ENCODE measurements at places on chromosomes 5 and 9. TPM values are rescaled to one million over a fixed set of nuclear protein-coding genes. Genes with fewer than 3 reads are reported as not detected.
A peak's percentile ranks its signal among the peaks of the same experiment; 100 is the strongest.

VCAN gene
- total RNA-seq: 543 TPM

SOX30 gene
- under 0.01 TPM for total RNA-seq

TRIM36 gene
- total RNA-seq: 0.36 TPM

ANKRD31 gene
- total RNA-seq: 0.29 TPM

DAPK1 gene
- 42.7 TPM for total RNA-seq

MED22 gene
- total RNA-seq: 14.5 TPM

KCNMB1 gene
- under 0.01 TPM for total RNA-seq

INSL6 gene
- total RNA-seq: not detected

DNA sequence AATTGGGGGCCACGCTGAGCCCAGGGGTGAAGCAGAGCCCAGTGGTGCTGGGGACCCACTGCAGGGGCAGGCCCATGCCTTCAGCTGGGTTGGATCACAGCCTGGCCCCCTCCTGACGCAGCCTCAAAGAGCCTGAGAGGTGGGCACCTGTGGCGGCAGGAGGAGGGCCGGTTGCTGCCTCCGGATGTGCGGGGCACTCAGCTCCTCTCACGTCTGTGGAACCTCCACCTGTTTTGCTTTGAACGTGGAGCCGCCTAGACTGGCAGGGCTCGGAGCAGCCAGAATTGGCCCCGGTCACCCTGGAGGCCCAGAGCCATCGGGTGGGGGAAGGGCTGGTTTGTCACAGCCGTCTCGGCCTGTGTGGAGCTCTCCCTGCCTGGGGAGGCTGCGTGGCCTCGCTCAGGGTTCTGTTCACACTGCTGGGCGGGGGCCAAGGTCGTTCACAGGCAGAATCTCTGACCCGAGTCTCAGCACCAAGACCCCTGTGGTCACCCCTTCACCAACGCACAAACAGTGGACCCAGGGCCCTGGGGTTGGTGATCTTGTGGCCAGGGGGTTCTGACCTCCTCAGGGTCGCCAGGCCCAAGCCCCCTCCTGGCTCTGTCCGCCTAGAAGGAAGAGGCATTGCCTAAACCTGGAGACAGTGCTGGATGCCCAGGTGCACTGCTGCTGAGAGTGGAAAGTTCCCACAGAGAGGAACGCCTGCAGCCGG, 9.2 kb upstream of the SLC9A3 start:
- peaks cover 43% of the 10 kb centered on the region for H3K27me3 ChIP-seq
- no peak overlapping the region for H3K27ac ChIP-seq
- no peak for DNase-seq
- no peaks in the 10 kb centered on the region for H3K4me1 ChIP-seq
- H3K4me3 ChIP-seq: no peak overlapping the region

DNA sequence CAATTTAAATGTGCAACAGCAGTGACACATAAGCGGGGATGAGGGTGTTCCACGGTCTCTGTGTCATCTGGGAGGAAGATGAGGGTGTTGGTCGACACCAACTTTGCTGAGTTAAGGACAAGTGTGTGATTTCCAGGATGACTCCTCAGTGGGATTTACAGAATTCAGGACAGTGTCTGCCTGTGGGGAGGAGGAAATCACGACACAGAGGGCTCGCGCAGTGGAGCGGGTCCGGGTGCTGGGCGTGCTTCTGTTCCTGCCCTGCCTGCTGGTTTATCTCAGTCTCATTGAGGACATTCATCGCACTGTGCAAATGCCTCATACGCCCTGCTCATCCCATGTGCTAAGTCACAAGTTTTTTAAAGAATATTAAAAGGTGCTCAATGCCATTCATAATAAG, 73.7 kb upstream of the ADAMTS2 start:
- DNase-seq: peak; percentile 44
- H3K27me3 ChIP-seq: no peaks in the 10 kb centered on the region
- no peak overlapping the region for H3K4me3 ChIP-seq
- H3K36me3 ChIP-seq: no peaks in the 10 kb centered on the region
- H3K4me1 ChIP-seq: peaks cover 4% of the 10 kb centered on the region
- no peak overlapping the region for H3K27ac ChIP-seq

- DNase-seq: no peak
- no peak overlapping the region for H3K27ac ChIP-seq
- H3K36me3 ChIP-seq: no peaks in the 10 kb centered on the region
- H3K4me3 ChIP-seq: no peak overlapping the region
- H3K27me3 ChIP-seq: no peaks in the 10 kb centered on the region
- peaks cover 2% of the 10 kb centered on the region for H3K4me1 ChIP-seq
Measured at GRCh38 chr5:96402500-96402899, 30.5 kb downstream of the PCSK1 start.

GRCh38 chr5:173794901-173795416, 93.2 kb upstream of the CPEB4 start:
- H3K27ac ChIP-seq: no peak overlapping the region
- DNase-seq: no peak
- H3K4me3 ChIP-seq: no peak overlapping the region
- no peaks in the 10 kb centered on the region for H3K36me3 ChIP-seq
- no peaks in the 10 kb centered on the region for H3K4me1 ChIP-seq

GRCh38 chr5:56763182-56763581, 52.2 kb upstream of the MAP3K1 start:
- H3K4me1 ChIP-seq: no peaks in the 10 kb centered on the region
- H3K4me3 ChIP-seq: no peak overlapping the region
- no peak for DNase-seq
- no peaks in the 10 kb centered on the region for H3K36me3 ChIP-seq
- no peak overlapping the region for H3K27ac ChIP-seq

DNA sequence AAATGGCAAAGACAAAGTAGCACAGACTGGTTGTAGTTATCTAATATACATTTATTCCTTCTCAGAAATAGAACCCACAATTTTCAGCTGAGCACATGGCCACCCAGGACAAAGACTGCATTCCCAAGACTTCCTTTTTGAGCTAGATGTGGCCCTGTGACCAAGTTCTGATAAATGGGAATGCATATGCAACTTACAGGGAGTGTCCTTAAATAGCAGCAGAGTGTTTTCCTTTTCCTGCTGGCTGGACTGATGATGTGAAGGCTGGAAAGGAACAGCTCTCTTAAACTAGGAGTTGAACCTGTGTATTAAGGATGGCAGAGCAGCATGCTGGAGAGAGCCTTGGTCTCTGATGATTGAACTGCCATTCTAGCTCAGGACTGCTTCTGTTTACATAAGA, 74.7 kb upstream of the TNPO1 start:
- H3K4me3 ChIP-seq: no peak overlapping the region
- H3K27me3 ChIP-seq: no peaks in the 10 kb centered on the region
- no peaks in the 10 kb centered on the region for H3K36me3 ChIP-seq
- peak; percentile 8 for DNase-seq

DNA sequence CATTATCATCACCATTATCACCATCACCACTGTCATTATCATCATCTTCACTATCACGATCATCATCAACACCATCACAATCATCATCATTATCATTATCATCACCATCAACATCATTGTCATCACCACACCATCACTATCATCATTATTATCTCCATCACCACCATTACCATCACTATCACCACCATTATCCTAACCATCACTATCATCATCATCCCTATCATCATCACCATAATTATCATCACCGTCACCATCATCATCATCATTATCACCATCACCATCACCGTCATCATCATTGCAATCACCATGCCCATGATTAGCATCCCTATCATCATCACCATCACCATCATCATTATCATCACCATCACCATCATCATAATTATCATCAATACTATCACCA, 311.9 kb downstream of the IRX2 start:
- no peaks in the 10 kb centered on the region for H3K27me3 ChIP-seq
- no peak overlapping the region for H3K4me3 ChIP-seq
- H3K36me3 ChIP-seq: no peaks in the 10 kb centered on the region
- no peaks in the 10 kb centered on the region for H3K4me1 ChIP-seq
- no peak for DNase-seq
- no peak overlapping the region for H3K27ac ChIP-seq

DNA sequence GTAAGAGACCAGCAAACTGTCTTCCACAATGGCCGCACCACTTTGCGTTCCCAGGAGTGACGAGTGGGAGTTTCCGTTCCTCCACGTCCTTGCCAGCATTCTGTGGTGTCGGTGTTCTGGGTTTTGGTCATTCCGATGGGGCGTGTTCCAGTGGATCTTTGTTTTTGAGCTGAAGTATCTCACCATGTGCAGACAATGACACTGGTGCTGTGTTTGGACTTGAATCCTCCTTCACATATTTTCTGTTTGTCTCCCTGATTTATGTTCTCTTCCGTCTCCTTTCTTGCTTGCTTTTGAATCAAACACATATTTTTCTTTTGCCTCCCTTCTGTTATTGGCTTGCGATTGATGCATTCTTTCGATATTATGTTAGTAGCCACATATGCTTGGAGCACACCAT, 60.8 kb upstream of the IRX4 start:
- H3K4me3 ChIP-seq: no peak overlapping the region
- H3K27ac ChIP-seq: no peak overlapping the region
- DNase-seq: peak; percentile 61
- H3K27me3 ChIP-seq: no peaks in the 10 kb centered on the region
- no peaks in the 10 kb centered on the region for H3K36me3 ChIP-seq

- peak overlapping the region; percentile 95 for H3K4me3 ChIP-seq
- H3K27me3 ChIP-seq: no peaks in the 10 kb centered on the region
- DNase-seq: peak; percentile 95
- H3K36me3 ChIP-seq: peaks cover 16% of the 10 kb centered on the region
- H3K27ac ChIP-seq: peak overlapping the region; percentile 67
Measured at GRCh38 chr5:72108202-72109061, 1.2 kb downstream of the MAP1B start.

DNA sequence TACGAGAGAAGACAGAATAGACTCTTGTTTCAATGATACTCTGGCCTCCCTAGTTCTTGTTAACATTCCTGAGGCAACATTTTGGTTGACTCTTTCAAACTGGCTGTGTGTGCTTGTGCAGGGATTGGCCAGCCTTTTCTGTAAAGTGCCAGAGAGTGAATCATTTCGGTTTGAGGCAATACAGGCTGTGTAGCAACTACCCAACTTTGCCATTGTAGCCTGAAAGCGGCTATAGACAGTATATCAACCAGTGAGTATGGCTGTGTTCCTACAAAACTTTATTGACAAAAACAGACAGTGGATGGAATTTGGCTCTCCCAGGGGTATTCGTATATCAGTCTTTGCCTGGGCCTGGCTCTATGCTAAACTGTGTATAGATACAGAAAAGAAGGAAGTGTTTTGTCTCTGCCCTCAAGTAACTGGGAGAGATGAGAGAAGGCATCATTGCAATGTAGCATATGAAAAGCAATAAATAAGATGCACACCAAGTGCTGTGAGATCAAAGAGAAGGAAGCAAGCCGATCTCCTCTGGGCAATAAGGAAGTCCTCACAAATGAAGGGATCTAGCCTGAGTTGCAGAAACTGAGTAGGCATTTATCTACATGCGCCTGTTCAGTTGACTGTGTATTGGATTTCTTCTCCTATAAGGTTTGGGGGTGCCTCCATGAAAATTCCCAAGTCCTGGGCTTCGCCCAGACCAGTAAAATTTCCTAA, 568.0 kb upstream of the KLF4 start:
- peak; percentile 82 for DNase-seq
- H3K4me1 ChIP-seq: peaks cover 49% of the 10 kb centered on the region
- no peaks in the 10 kb centered on the region for H3K36me3 ChIP-seq
- peak overlapping the region; percentile 80 for H3K27ac ChIP-seq
- H3K27me3 ChIP-seq: no peaks in the 10 kb centered on the region
- H3K4me3 ChIP-seq: no peak overlapping the region

DNA sequence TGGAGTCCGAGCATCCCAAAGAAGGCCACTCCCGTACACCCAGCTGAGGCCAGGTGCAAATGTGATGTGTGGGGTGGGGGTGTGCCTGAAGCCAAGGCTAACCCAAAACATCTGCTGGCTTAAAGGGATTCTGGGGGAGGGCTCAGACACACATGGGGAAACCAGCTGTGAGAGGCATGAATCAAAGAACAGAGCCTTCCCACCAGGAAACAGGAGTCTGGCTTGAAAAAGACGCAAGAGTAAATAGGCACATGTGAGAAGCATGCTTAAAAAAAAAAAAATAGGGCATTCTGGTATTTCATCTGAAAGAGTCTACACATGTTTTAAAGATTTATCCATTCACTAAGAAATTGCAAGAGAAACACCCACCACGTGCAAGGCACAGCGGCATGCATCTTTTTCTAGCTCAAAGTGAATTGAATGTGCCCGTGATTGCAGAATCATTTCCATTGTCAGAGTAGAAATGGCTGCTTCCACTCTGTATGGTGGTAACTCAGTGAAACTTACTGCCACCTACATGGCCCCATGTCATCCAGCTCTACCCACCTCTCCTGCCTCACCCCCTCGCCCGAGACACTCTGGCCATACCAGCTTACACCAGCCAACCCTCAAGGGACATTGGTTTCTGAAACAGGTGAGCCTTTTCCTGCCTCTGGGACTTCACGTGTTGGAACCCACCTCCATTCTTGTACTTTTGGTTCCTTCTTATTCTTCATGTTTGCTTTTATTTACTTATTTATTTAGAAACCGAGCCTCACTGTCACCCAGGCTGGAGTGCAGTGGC, 71.5 kb downstream of the SEMA5A start:
- no peak for DNase-seq
- no peak overlapping the region for H3K27ac ChIP-seq

DNA sequence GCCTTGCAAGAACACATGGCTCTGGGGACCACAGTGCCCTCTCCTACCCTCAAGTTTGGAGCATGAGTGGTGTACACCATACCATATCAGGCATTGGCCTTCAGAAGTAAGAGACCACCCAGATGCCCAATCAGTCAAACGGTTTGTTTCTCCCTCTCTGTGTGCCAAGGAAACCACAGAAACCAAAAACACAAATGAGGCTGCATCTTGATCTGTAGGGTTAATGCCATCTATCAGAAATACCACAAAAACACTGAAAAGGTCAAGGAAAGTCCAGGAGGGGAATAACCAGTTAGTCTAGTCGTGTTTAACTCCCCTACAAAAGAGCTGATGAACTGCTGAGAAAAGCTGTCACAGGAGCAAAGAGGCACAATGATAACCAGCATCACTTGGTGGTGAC, 78.4 kb downstream of the INSYN2B start:
- DNase-seq: no peak
- H3K4me1 ChIP-seq: peaks cover 8% of the 10 kb centered on the region
- no peak overlapping the region for H3K4me3 ChIP-seq
- H3K27ac ChIP-seq: no peak overlapping the region

DNA sequence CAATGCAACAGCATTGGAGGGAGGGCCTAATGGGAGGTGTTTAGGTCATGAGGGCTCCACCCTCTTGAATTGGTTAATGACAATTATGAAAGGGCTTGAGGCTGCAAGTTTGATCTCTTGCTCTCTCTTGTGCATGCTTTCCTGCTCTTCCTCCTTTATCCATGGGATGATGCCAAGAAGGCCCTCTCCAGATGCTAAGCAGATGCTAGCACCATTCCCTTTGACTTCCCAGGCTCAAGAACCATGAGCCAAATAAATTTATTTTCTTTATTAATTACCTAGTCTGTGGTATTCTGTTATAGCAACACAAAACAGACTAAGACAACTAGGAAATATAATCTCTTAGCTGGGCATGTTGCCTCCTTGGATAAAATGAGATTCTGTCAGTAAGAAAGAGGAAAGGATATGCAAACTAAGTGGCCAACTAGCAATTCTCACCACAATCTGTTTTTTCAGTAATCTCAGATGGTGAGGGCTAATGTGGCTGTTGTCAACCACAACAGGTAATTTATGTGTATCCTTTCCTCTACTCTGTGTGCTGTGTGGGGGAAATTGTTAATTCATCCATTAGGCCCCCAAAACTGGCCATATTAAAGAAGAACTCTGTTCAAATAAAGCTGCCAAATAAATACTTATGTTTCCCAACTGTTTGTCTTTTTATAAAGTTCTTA, 269.1 kb upstream of the CD180 start:
- H3K4me1 ChIP-seq: no peaks in the 10 kb centered on the region
- peak; percentile 3 for DNase-seq
- no peaks in the 10 kb centered on the region for H3K36me3 ChIP-seq
- no peaks in the 10 kb centered on the region for H3K27me3 ChIP-seq
- no peak overlapping the region for H3K27ac ChIP-seq
- no peak overlapping the region for H3K4me3 ChIP-seq
